ENCODE measurements at places on chromosomes 7 and 10.
A peak's percentile ranks its signal among the peaks of the same experiment; 100 is the strongest.

GRCh38 chr10:101859530-101859929 lies 15.9 kb upstream of the KCNIP2 start:
- no peak for DNase-seq

DNA sequence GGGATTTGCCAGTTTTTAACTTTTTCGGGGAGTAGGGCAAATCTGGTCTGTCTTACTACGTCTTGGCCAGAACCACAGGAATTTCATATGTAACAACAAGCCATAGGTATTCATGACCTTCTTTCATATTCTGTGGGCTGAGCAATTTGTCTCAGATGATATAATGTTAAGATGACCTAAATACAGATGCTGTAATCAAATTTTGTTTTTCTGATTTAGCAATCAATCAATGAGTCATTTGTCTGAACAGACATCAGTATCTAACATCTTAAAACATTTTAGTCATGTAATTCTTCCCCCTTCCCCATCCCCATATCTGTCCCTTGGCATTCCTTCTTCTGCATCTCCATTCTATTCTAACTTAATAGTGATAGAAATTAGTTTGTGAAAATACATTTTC lies 24.8 kb upstream of the NME8 start:
- DNase-seq, result no peak

DNA sequence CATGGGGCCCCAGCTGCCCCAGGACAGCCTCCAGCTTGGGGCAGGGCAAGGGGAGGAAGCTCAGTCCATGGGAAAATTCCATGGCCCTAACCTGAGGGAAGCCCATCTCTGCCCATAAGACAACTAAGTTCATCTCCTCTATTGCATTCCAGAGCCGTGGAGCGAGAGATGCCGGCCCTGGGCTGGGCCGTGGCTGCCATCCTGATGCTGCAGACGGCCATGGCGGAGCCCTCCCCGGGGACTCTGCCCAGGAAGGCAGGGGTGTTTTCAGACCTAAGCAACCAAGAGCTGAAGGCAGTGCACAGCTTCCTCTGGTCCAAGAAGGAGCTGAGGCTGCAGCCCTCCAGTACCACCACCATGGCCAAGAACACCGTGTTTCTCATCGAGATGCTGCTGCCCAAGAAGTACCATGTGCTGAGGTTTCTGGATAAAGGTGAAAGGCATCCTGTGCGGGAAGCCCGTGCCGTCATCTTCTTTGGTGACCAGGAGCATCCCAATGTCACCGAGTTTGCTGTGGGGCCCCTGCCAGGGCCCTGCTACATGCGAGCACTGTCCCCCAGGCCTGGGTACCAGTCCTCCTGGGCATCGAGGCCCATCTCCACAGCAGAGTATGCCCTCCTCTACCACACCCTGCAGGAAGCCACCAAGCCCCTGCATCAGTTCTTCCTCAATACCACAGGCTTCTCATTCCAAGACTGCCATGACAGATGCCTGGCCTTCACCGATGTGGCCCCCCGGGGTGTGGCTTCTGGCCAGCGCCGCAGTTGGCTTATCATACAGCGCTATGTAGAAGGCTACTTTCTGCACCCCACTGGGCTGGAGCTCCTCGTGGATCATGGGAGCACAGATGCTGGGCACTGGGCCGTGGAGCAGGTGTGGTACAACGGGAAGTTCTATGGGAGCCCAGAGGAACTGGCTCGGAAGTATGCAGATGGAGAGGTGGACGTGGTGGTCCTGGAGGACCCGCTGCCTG lies 4.3 kb downstream of the AOC1 start:
- DNase-seq, result no peak

DNA sequence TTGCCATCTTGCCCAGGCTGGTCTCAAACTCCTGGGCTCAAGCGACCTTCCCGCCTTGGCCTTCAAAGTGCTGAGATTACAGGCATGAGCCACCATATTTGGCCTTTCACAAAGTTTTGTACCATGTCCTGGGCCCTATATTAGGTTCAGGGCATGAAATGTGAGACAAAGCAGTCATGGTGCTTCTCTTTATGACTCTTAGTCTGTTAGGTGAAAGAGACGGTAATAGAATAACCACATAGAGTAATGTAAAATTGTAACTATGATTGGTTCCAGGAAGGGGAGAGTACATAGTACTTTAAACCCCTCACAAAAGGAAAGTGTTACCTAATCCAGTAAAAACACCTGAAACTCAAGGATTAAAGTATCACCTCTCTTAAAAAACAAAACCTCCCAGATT lies 144.7 kb downstream of the SPAG6 start:
- no peak for DNase-seq

- DNase-seq, result no peak
Observed at GRCh38 chr10:46218921-46219320, 67.9 kb upstream of the ANTXRL start.

DNA sequence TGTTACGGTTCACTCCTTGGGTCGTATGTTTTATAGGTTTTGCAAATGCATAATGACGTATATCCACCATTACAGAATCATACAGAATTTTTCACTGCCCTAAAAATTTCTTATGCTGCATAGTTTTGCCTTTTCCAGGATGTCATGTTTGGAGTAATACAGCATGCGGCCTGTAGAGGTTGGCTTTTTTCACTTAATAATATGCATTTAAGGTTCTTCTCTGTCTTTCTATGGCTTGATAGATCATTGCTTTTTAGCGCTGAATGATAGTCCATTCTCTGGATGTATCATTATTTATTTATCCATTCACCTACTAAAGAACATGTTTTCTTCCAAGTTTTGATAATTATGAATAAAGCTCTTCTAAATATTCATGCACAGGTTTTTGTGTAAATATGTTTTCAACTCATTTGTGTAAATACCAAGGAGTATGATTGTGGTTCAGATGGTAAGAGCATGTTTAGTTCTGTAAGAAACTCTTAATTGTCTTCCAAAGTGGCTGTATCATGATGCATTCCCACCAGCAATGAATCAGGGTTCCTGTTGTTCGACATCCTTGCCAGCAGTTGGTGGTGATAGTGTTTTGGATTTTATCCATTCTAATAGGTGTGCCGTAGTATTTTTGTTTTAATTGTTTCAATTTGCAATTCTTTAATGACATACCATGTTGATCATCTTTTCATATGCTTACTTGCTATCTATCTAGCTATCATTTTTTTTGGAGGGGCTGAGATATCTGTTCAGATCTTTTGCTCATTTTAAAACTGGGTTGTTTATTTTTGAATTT lies 531.2 kb upstream of the GHITM start:
- no peak for DNase-seq

- DNase-seq, result no peak
Observed at GRCh38 chr10:30505543-30506298, 71.7 kb downstream of the MAP3K8 start.

DNA sequence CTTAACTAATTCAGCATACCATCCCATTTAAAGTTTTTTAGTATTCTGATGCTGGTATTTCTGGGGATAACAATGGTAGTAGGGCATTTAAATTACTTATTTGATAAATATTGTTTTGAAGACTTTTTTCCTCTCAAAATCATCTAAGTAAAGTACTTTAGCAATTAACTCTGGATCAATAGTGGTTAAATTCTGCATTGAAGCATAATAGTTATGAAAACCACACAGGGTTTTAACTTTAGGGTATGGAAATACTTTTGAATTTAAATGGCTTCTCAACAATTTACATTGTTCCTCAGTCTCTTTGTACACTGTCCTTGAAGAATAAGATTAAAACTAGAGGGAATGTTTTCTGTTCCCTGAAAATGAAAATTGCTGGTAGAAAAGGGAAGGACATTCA lies 202.6 kb upstream of the STEAP4 start:
- DNase-seq, result no peak

DNA sequence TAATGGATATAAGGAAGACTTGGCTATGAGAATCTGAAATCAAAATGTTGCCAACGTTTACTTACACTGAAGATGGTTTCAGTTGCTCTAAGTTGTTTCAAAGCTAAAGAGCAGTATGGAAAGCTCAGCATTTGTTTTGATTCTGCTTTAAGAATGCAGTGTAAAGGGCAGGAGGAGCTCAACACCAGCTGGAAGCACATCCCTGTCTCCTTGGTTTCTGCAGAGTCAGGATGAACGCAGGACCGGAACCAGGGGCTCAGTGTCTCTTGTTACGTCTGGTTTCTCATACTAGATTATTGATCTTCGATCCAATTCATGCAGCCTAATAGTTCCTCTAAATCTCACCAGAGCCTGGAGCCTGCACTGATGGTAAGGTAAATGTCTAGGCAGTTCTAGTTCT lies 24.1 kb downstream of the ZRANB1 start:
- DNase-seq, result no peak

DNA sequence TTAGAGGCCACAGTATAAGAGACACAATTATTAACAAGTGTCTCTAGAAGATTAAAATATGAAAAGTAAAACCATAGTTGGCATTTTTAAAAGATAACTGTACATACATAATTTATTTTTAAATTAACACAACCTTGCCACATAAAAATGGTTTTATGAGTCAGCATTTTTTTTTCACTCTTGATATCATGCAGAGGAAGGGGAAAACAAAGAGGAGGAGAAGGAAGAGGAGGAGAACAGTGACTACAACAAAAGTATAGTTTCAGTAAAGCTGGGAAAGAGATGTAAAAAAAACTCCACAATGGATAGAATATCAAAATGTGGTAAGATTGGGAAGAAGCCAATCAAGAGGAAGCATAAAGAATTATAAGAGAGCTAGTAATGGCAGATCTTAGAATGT lies 34.0 kb downstream of the CH25H start:
- DNase-seq, result no peak

DNA sequence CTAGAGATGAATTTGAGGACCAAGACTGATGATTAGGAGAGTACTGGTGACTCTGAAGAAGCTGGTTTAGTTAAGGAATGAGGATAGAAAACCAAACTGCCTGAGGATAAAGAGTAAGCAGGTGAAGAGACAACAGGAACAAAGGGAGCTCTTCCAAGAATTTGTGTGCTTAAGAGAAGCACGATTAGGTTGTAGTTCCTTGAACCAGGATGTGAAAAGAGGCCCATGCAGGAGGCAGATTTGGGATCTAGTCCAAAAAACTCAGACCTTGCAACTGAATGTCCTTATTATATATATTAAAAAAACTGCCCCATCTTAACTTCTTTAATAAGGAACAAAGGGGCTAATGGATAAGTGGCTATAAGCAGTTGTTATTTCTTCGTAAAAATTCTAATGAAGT lies 150.4 kb downstream of the SKAP2 start:
- DNase-seq, result no peak

DNA sequence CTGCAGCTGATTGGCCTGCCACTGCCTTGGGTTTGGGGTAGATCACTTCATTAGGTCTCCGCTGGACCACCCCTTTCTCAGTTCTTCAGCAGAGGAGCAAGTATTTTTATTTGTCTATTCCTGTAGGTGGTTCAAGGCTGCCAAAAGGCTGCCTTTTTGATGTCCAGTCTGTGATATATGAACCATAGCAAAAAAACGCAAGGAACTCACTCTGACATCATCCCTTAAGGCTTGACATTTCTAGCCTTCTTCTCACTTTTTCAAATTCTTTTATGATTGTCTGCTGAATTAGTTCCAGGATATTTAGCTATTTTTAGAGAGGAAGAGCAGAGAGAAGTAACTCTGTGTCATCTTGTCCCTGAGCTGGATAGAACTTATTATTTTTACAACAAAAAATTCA lies 269.2 kb downstream of the BAMBI start:
- DNase-seq, result no peak

- DNase-seq, result peak; percentile 15
Observed at GRCh38 chr10:69179089-69179742, 818 bp upstream of the SUPV3L1 start.

GRCh38 chr7:98958968-98959367 lies 80.6 kb downstream of the TRRAP start:
- DNase-seq, result no peak

GRCh38 chr10:61448841-61449600 lies 4.2 kb downstream of the TMEM26 start:
- no peak for DNase-seq

- no peak for DNase-seq
Observed at GRCh38 chr7:7266257-7266881, 84.0 kb downstream of the C1GALT1 start.

DNA sequence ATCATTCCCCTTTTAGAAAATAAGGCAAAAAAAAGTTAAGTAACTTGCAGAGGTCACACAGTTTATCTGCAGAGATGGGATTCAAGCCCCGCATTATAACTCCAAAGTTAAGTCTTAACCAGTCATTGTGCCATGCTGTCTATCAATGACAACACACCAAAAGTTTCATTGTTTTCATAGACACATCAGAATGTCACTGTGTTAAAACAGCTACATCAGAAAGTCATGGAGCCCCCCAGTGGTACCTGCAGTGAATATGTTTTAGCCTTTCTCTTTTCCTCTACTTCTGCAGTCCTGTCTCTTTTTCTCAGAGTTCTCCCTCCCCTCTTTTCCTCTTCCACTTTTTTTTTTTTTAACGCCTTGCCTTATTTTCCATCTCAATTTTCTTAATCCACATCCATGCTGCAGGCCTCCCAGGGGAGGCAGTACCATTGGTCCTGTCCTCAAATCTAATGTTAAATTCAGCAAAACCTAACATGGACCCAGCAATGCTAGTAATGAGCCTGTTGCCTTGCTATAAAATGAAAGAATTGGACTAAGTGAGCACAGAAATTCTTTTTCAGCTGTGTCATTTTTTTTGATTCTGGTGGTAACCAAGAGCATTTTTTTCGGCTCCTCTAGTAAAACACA lies 3.8 kb upstream of the NRCAM start:
- DNase-seq, result no peak

DNA sequence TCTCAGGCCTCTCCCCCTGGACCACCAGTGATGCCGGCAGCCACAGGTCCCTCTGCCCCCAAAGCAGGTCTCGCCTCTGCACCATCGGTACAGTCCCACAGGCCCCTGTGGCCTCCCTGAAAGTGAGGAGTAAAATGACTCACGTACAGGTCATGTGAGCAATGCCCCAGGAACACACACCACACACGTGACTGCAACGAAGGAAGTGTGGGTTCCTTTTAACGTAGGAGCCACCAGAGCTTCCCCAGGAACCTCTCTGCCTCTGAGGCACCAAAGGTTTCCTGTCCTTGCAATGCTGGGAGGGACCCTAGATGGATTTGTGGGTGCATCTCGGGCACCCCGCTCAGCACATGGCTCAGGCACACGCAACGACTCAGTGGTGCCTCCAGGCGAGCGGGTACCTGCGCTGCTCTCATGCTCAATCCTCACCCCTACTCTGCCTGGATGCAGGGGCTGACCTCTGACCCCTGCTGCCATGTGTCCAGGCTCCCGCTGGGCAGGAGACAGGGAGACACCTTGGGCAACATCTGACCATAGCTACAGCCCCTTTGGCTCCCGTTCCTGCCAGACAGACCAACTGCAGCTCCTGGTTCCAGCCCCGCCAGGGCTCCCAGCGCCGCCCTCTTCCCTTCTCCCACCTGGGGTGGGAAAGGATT lies 120.7 kb downstream of the PRKAG2 start:
- peak; percentile 55 for DNase-seq

DNA sequence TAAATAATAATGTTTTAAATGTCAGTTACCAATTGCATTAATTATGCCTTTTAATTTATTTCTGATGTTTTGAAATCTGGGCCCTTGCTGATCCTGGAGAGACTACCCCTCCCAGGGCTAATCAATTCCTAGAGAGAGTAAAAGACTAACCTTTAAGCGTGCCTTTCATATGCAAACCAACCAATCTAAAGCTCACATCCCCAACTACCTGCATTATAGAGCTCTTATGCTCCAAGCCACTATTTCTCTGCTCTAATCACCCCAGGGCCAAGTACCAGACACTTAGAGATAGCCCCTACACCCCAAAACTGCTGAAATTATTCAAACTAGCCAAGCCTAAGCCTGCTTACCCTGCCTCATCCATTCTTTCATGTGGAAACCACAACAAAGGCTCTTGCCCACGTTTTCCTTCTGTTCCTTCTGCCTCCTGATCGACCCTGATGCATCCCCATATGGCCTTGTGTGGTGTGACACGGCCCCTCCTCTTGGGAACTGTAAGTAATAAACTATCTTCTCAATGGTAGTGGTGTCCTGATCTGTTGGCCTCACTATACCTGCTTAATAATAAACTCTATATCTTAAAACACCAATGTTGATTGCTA lies 97.7 kb downstream of the HIBADH start:
- no peak for DNase-seq

Measured in stimulated activated CD4-positive, alpha-beta T cell treated with anti-CD3 and anti-CD28 coated beads, Interleukin-4, amount 100 ng/mL, for 1 hour (primary cell).